CD8-positive, alpha-beta T cell (primary cell): ENCODE measurements at places on chromosomes 3 and 15.

DNA sequence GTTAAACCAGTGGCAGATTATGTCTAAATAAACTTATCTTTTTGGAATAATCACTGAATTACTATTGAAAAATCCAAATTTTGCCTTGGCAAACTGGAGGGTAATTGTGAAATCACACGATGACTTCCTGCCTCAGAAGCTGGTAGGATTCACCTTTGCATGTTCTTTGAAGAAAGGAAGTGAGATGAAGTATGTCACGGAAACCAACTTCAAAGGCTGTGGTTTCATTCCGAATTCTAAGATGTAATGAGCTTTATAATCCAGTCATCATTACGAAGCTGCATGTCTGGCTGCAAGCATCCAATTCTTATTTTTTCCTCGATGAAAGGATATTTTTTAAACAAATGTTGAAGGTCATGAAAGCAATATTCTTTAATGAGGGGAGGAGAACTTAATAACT is 15.0 kb upstream of the ZBED2 start:
- DNase-seq = peak; percentile 50

DNA sequence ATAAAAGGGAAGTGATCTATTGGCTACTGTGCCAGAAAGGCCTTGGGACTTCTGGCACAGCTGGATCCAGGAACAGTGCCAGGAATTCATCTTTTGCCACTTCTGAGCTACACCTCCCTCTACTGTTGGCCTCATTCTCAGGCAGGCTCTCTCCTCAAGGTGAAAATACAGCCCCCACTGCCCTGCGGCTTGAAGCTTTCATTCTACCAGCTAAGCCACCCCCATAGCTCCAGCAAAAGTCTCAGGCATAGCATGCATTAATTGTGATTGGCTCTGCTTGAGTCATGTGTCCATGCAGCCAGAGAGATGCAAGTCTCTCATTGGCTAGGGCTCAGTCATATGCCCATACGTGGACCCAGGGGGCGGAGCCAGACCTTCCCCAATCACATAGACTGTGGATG is 142.4 kb downstream of the TPRA1 start:
- no peak for DNase-seq

DNA sequence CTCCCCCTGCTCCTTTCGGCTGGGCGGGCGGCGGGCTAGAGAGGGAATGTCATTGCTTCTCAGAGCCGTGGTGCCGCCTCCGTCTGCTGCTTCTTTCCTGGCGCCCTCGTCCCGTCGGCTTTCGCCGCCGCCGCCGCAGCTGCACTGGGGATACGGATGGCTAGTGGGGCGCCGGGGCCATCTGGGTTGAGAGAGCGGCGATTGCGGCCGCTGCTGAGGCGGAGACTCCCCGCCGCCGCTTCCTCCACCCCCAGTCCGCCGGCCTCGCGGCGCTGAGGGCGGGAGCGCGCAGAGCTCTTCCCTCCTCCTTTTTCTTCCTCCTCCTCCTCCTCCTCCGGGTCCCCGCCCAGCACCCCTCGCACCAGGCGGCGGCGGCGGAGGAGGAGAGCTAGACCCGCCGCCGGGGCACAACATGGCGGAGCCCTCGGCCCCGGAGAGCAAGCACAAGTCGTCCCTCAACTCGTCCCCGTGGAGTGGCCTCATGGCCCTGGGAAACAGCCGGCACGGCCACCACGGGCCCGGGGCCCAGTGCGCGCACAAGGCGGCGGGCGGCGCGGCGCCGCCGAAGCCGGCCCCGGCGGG is at the start of gene STT3B:
Gene STT3B, plus strand, starts transcription at position 339 of the 582 bp plus-strand sequence. Its CDS starts 74 bp downstream, at position 413.
- peak; percentile 73 for DNase-seq

- no peak for DNase-seq
Measured at GRCh38 chr15:71939981-71940588, 129.7 kb downstream of the NR2E3 start.

GRCh38 chr15:98643115-98643514 is 5.2 kb upstream of the IGF1R start:
- no peak for DNase-seq

- DNase-seq = no peak
Measured at GRCh38 chr3:11154953-11155325, 646 bp downstream of the HRH1 start.

GRCh38 chr3:79097964-79098660 is 669.7 kb downstream of the ROBO1 start:
- DNase-seq = no peak

- DNase-seq = no peak
Measured at GRCh38 chr3:43025423-43025822, 46.3 kb downstream of the GASK1A start.

DNA sequence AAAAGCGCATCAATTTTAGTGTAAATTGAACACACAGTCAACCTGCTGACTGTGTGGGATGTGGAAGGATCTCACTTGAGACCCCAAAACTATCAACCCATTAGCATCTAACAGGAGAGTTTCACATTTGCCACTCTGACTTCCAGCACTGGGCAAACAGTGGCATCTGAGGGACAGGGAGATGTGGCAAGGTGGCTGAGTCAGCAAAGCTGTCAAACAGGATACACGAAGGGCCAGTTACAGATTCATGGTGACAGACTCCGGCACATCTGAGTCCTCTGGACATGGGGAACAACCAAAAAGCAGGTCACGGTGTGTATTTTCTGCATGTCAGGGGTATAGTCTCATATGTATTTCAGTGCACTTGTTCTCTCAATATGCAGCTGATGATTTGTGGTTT is 573.4 kb upstream of the PPP2R3A start:
- DNase-seq = no peak

GRCh38 chr3:55272031-55272645 is 215.0 kb downstream of the WNT5A start:
- DNase-seq = no peak

- no peak for DNase-seq
Measured at GRCh38 chr3:140056047-140056446, 121.1 kb downstream of the CLSTN2 start.

DNA sequence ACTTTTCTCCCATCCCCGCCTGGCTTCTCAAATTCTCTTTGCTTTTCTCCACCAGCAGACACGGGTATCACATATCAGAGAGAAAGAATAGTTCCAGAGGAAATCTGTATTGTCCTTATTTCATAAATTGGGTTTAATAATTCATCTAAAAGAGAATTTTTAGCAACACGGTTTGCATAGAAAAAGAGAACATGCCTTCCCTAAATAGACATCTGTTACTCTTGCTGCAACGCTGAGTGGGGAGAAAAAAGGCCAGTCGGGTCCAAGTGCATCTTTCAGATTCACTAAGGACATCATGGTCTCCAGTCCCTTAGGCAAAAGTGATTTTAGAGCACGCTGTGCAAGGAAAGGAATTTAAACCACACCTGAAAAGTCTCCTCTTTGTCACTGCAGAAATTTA is 201.3 kb downstream of the ABHD5 start:
- no peak for DNase-seq

DNA sequence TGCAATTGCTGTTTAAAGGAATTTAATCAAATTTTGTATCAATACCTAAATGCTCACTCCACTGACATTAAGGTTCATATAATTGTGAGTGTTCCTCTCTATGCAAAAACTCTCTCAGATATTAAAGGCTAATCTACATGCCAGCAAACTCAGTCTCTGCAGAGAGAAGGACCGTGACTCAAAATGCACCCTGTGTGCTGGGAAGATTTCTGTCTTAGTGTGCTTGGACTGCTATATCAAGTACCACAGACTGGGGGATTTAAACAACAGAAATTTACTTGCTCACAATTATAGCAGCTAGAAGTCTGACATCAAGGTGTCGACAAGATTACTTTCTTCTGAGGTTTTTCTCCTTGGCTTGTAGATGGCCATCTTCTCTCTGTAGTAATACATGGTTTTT is 18.6 kb upstream of the PFN2 start:
- no peak for DNase-seq

- no peak for DNase-seq
Measured at GRCh38 chr15:31235311-31236183, 91.1 kb upstream of the KLF13 start.

DNA sequence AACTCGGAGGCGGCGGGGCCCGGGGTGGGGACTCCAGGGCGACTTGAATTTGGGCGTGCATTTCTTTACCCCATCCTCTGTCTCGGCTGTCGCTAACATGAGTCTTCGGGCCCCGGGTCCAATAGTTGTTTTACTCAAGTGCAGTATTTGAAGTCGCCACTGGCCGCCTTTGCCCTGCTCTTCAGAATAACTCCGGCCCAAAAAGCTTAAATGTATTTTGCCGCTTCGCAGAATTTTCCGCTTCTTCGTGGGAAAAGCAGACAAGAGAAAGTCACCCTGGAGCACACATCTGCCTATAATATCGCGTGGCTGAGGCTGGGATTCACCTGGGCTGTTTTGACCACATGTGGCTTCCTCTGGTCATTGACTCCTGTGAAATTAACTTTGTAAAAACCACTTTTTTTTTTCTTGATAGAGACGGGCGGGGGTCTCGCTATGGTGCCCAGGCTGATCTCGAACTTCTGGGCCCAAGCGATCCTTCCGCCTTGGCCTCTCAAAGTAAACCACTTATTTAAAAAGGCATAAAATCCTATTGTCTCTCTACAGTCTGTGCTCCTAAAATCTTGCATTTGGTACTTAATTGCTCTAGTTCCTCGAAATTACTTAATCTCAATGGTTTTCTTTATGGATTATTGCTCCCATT is 676 bp downstream of the CNOT10 start:
- no peak for DNase-seq

DNA sequence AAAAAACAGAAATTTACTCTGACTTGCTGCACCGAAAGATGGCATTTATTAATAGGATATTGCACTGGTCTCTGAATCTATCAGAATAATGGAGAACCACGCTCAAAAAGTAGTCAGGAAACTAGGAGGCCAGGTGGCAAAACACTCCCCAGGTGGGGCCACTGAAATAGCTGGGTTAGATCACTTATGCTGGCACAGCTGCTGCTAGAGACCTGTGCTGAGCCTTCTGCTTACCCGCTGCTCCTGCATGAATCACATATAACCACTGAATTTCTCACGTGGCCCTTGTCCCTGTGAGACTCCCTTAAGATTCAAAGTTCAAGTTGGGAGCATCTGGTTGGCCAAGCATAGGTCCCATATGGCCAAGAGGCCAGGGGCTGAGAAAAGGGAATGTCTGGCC is 66.0 kb upstream of the OXTR start:
- DNase-seq = no peak

GRCh38 chr15:51533672-51534398 is 88.7 kb downstream of the DMXL2 start:
- no peak for DNase-seq

- no peak for DNase-seq
Measured at GRCh38 chr3:59388555-59389270, 338.9 kb upstream of the CFAP20DC start.

DNA sequence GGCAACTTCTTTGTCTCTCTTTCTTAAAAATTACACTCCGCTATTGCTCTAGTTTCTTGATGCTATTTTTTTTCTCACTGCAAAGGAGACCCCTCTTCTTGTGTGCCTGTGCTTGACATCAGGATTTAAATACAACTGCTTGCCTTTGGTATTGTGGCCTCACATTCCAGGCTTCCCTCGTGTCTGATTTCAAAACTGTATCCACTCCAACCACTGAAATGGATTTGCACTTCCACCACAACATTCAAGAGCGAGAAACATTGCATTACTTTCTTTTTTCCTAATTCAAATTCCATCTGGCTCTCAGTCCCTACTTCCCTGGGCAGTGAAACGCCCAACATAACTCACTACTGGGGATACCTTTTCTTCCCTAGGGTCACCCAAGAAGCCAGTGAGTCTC is 50.4 kb upstream of the PXYLP1 start:
- DNase-seq = no peak

GRCh38 chr3:129950318-129951046 is 24.0 kb upstream of the TRH start:
- DNase-seq = no peak

DNA sequence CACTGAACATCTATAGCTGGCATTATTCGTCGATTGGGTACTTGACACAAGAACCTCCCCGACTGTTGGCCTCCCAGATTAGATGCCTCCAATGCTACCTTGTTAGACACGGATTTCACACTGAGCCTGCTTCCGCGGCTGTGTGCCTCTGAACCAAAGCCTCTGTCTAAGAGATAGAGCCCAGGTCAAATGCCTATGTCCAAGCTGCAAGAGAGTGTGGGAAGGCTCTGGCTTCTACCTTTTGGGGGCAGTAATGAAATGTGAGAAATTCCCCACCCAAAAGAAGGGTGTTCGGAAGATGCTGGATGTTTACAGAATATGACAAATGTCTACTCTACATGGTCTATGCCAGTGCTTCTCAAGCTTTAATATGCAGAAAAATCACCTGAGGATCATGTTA is 2.0 kb upstream of the RPUSD2 start:
- DNase-seq = no peak

- no peak for DNase-seq
Measured at GRCh38 chr15:79969146-79969545, 1.9 kb downstream of the BCL2A1 start.

- DNase-seq = no peak
Measured at GRCh38 chr3:152053866-152054265, 180.4 kb downstream of the SUCNR1 start.

DNA sequence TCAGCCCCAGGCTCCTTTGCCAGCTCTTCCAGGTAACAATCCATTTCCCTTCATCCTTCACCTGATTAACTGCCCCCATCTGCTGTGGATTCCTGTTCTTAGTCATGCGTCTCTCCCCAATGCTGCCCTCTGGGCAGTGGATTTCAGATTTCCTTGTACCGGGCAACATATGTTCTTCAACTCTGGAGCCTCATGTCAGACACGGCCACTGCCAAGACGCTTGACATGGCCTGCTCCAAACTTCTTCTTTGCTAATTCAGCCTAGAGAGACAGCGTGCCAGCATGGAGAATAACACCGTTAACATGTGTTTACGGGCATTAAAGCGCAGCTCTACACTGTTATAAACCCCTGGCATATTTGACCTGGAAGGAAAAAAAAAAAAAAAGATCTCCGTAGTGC is 1035.1 kb upstream of the NR2F2 start:
- DNase-seq = no peak

DNA sequence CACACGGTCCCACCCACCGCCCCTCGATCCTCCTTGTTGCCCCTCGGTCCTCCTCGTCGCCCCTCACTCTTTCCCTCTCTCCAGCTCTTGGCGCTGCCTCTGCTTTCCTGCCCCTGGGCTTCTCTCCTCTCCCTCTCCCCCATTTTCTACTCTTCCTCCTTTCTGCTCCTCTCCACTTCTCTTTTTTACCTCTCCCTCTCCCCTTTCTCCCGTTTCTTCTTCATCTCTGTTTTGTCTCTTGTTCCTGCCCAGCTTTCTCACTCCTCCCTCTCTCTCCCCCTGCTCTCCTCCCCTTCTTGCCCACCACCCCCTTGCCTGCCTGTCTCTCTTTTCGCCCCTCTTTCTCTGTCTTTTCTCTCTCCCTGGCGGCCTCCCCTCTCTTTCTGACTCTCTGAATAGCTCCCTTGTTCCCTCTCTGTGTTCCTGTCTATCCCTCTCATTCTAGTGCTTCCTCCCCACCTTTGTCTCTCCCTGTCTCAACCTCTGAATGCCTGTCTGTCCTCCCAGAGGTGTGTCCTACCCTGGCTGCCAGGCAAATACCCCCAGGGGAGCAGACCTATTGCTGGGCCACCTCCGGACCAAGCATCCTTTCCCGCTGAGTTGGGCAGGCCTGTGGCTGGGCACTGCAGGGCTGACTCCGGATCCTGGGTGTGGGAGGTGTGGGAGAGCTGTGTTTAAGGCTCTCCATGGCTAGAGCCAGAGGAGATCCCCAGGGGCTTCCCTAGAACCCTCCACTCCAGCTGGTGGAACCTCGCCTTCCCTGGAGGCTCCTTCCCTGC is 41.0 kb downstream of the EPHB3 start:
- no peak for DNase-seq
